ENCODE measurements at places on chromosomes 1 and 21.

DNA sequence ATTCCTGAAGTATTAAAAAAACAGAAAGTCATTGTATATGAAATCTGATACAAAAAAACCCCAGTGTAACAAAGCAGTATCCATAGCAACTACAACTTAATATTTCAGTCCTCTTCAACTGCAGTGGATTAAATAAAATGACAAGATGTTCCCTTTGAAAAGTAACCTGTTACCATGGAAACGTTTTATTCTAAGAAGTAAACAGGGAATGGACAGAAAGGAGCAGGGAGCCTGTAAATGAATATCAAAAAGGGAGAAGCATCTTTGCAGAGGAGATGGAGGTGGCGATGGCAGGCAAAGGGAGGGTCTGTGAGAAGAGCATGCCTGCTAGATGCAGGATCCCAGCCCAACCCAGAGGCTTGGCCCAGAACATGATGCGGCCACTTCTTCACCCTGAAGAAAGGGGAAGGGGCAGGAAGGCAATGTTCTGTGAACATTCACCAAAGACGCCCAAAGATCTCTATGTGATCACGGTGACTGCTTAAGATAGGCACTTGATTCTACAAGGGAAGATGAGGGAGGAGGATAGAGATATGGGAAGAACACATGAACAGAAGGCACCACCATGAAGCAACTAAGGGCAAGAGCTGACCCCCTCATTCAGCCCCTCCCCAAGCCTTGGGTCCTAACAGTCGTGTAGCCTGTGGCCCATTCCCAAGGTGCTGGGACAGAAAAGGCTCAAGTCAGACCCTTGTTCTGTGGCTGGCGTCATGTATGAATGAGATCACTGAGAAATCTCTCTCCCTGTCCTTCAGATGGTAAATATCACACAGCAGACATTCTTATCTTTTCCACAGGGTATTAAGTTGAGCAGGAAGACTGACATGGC lies 200.0 kb downstream of the SLC45A1 start:
- no peak for DNase-seq

DNA sequence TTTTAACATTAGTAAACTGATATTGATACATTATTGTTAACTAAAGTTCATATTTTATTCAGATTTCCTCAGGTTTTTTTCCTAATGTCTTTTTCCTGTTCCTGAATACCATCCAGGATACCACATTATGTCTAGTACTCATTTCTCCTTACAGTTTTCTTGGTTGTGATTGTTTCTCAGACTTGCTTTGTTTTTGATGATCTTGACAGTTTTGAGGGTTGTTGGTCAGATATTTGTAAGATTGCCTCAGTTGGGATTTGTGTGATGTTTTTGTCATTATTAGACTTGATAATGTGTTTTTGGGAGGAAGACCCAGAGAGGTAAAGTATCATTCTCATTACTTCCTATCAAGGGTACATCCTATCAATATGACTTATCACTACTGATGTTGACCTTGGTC lies 19.5 kb downstream of the EPB41 start:
- DNase-seq: no peak

DNA sequence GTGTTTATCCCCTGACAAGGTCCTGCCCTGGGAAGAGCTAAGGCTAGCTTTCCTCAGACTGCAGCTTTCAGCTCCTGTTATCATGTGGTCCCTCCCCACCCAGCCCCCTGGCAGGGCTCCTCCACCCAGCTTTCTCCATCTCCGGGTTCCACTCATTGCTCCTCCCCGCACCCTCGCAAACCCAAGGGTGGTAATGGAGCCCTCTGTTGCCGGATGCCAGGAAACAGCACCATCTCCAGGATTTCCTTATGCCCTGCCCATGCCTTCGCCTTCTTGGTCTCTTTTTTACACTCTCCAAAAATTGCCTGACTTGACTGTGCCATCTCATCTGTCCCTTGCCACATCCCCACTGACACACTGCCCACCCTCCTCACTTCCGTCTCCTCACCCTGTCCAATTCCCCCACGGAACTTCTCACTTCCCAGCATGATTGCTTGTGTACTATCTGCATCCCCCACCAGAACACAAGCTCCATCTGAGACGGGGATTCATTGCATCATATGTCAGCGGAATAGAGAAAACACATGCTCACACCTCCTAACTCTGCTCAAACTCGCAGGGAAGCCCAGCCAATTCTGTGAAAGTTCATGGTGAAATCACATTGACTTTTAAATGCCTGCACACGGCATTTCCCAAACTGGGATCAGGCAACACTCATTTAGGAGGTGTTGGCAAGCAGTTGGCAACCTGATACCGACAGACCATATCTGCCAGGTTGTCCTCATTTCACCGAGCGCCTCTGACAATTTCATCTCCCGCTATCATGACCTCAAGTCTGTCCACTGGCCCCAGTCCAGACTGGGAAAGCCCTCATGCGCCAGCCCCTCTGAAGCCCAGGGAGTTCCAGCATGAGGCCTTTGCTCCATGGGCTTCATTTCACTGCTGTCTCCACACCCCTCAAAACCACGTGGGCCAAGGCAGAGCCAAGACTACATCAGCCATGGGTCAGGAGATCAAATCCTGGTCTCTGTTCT lies 201.1 kb downstream of the MATN1 start:
- DNase-seq: no peak

DNA sequence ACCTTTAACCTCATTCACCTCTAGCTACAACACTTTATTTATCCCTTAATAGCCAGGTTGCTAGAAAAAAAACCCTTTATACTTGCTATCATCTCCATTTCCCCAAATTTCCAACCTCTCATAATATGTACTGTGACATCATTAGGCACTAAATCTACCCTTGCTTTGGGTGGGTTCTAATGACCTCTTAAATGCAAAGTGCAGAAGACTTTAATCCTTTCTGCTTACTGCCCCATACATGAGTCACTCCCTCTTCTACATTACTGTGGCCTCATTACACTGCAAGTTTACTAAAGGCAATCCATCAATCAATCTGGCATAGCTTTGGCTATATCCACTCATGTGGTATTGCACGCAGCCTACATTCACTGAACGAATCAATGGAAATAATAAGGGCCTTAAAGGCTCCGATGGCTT lies 353.3 kb downstream of the SMYD3 start:
- no peak for DNase-seq

DNA sequence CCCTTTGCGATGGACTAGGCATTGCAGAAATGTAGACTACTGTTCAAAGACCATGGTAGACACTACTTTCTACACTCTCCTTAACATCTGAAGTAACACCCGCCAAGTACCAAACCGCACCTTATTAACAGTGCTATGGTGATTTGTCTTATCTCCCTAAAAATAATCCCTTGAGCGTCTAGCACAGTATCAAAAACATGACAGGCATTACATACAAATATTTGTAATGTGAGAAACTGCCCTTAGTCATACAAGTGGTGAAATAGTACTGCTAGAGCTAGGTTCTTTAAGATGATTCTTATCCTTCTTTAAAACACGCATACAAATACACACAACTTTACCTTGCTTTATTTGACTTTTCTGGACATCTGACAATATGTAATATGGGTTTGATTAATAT lies 27.2 kb downstream of the PUM1 start:
- no peak for DNase-seq

- DNase-seq: no peak
These were observed 18.0 kb upstream of the PTPRF start for GRCh38 chr1:43512681-43513080.

GRCh38 chr1:84267476-84267875 lies 34.0 kb upstream of the SAMD13 start:
- no peak for DNase-seq

DNA sequence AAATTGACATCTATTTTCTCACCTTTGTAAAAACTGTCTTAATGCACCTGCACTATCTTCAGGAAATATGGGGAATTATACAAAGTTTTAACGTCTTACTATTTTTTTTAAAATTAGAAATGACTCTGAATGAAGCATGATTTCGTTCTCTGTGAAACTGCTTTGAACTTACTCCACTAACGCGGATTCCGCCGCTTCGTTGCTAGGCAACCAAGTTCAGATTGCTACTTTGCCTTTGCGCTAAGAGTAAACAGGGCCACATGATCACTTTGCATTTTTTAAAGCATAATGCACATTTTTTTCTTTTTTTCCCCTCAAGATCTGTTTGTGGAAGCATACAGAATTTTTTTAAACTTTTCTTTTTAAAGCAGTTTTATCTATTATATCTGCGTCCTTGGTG lies 690.5 kb downstream of the BRINP3 start:
- no peak for DNase-seq

DNA sequence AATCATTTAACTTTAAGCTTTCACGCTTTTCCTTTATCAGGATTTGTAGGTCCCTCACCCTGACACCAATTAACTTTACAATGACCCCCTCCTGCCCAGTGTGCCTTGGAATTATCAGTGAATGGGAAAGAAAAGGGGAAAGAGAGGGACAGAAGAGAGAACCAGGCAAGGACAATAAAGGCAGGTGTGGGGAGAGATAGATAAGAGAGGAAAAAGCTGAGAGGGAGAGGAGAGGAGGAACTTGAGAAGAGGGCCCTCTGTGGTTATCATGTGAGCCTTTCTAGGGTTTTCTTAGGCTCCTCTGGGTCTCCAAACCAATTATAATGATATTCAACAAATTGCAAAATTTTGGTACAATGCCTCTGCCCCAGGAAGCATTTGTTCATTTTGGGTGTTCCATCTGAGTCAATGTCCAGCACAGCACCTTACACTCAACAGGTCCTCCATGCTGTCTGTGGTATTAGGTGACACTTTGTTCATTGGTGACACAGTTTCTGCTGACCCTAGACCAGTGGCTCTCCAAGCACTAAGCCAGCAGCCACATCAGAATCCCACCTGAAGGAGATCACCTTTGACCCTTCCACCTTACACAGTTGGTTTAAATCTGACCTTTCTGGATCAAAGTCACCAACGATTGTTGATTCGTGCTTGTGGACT lies 14.2 kb downstream of the AKNAD1 start:
- no peak for DNase-seq

- DNase-seq: no peak
These were observed 51.1 kb downstream of the ATP2B4 start for GRCh38 chr1:203677771-203678170.

DNA sequence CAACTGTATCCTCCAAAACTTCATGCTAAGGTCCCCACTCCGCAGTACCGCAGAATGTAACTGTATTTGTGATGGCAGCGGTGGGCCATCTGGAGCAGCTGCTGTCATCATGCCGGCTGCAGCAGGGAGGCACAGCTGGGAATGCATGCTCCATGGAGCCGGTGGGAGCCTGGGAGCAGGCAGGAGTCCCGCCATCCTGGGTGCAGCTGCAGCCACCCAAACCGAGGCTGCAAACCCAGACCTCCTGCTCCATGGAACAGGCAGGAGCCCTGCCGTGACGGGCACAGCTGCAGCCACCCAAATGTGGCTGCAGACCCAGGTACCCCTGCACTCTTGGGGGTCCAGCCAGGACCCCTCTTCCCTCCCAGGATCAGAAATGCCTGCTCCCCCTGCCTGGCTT lies 80.3 kb downstream of the SCMH1 start:
- DNase-seq: no peak

- no peak for DNase-seq
These were observed 57.9 kb upstream of the FGGY start for GRCh38 chr1:59238993-59239392.

- DNase-seq: no peak
These were observed 28.3 kb upstream of the NEK7 start for GRCh38 chr1:198128533-198128932.

GRCh38 chr21:45550522-45551210 lies 8.4 kb upstream of the SLC19A1 start:
- DNase-seq: no peak

GRCh38 chr1:213669964-213670691 lies 317.6 kb upstream of the PROX1 start:
- DNase-seq: no peak

DNA sequence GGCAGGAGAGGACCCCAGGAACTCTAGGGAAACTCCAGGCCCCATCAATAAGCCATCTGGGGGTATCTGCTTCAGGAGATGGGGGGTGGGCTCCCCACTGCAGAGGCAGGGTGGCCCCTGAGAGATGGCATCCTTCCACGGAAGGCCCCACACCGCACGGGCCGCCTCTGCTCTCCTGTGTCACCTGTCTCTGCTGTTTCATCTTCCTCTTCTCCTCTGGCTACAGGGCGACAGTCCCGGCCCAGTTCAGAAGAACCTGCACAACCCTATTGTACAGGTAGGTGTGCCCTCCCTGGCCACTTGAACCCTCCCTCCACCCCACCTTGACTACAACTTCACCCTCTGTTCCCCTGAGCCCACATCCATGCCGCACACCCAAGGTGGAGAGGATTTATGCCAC lies 90.2 kb upstream of the TMEM51 start:
- no peak for DNase-seq

DNA sequence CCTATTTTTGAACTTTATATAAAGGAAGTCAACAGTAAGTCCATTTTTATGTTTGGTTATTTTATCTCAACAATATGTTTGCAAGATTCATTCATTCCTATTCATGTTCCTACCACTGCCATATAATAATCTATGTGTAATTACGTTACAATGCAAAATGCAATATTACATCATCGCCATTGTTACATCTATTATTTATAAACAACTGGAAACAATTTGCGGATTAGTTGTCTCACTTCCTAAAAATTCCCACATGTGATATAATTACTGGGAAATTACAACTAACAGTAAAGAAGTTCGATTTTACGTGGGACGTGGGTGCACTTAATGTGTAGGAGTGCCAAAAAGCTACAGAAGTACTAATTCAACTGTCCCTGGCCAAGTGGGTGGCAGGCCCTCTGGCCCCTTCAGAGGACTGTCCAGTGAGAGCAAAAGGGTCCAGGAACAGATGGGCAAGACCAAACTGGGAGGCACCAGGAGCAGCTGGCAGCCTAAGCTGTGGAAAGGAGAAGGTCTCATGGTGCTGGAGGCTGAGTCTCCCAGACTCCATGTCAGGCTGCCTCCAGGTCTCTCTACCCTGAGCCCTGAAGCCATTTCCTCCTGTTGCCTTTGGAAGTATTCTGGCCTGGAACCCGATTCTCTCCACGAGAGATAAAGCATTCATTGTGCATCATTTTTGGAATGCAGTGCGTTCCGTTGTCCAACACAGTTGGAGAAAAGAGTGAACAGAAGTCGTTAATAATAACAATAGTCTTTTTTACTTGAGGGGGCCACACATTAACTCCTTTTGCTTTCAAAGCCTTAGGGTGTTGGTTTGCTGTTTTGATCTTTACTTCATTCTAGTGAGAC lies 42.9 kb downstream of the TNNT2 start:
- DNase-seq: no peak

GRCh38 chr1:19009882-19010321 lies 53.4 kb upstream of the IFFO2 start:
- no peak for DNase-seq

GRCh38 chr21:24636696-24637095 lies 970.6 kb downstream of the MRPL39 start:
- no peak for DNase-seq

GRCh38 chr1:114274621-114275317 lies 121.1 kb upstream of the SYT6 start:
- no peak for DNase-seq

DNA sequence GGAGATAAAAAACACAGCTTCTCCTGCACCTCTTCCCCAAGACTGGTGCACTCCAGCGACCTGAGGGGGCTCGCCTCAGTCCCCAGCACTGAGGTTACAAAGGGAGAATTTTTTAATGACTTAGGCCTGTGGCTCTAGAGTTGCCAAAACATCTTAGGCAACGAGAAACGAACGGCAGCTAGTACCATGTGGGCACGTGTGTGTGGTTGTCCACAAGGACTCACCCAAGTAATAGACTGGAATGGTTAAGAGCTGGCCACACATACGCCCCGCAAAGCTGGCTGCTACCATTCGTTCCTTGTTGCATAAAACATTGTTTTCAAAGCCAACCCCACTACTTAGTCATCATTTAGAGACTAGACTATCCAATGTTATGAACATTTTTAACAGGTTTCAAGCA lies 26.9 kb downstream of the RIPK4 start:
- DNase-seq: no peak

GRCh38 chr1:46481961-46482360 lies 7.7 kb upstream of the DMBX1 start:
- DNase-seq: no peak
